ENCODE measurements at places on chromosomes 3 and 15.

GRCh38 chr3:42906070-42906847 is at the start of gene ZNF662:
TSS of gene ZNF662 (plus strand) at chr3:42906142. CDS start at chr3:42908115, 1,973 bp downstream.
- DNase-seq, result peak; percentile 67

DNA sequence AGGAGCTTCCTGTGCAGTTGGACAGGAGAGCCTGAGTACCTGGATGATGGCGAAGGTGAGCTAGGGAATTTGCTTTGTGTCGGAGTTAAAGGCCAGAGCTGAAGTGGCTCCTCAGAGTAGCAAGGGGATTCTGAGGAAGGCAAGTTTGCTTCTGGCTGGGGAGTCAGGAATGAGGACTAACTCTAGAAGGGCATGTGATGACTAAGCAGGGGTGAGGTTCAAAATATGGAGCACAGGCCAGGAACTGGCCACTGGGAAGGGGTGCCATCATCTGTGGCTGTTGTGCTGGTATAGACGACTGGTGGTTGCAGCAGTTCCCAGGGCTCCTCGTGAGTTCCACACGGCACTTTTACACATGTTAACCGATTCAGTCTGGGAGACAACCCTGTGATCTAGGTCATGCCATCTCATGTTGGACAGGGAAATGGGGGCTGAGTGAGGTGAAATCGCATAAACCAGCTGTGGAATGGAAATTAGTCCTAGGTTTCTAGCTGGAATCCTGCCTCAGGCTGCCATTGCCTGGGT is 100.8 kb downstream of the EEFSEC start:
- DNase-seq, result no peak

- DNase-seq, result no peak
Observed at GRCh38 chr3:69998759-69999139, 784 bp upstream of the SAMMSON start.

DNA sequence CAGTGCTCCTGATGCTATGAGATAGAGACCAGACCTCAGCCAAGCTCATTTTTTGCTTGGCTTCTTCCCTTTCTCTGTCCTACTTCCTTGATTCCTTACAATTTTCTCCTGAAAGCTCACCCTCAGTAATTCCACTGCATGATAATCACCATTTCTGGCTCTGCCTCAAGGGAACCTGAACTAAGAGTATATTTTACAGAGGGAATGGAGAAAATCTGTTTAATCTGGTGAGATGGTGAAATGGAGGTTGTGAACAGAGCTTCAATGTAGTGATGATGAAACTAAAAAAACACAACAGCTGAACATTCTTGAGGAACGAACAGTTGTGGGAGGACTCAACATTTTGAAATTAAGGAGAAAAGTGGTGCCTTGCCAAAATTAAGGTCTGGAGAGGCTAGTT is 16.3 kb downstream of the HHLA2 start:
- no peak for DNase-seq

GRCh38 chr3:140902791-140903190 is 38.8 kb upstream of the SLC25A36 start:
- no peak for DNase-seq

DNA sequence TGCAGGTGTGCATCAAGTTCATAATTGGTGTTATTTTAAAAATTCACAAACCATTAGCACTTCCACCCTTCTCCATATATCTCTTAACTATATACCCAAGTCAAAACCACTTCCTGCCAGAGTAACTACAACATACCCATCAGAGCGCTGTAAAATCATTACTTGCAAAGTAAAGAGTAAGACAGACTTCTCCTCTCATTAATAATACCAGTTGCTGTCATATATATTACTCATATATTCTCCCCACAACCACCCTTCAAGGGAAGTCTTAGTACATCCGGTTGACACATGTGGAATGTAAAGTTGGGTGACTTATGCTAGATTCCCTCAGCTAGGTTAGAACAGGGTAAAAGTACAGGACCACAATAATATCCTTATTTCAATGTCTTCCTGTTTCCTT is 5.6 kb downstream of the TERC start:
- no peak for DNase-seq

DNA sequence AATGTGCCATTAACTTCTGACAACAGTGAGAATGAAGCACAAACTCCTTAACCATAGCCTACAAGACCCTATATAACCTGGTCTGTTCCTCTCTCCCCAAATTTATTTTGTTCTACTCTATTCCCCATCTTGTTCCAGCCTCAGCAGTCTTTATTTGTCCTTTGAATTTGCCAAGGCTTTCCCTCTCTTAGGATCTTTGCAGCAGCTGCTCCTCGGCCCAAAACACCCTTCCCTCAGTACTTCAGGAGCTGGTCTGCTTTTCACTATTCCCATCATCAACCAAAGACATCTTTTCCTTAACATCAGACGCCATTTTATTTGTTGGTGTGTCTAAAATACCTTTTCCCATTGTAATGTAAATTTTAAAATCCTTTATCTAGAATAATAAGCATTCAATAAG is 10.2 kb downstream of the PRICKLE2 start:
- no peak for DNase-seq

- DNase-seq, result no peak
Observed at GRCh38 chr3:118932822-118933558, 101.7 kb downstream of the IGSF11 start.

GRCh38 chr3:119553823-119554415 is 5.5 kb downstream of the CD80 start:
- DNase-seq, result no peak

DNA sequence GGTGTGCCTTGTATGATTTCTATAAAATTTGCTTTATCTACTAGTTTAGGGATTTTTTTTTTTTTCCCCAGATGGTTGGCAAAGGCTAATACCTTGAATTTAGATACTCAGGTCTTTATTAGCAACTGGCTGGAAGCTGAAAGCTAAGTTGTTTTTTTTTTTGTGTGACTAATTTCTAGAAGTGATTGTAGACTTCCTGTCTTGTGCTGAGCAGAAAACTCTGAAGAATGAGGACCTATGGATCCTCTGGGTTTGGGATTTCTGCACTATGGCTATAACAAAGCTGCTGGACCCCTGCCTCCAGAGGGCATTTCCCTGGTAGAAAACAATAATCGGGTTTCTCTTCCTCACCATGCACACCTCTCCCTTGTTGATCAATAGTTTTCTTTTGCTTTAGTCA is 10.0 kb downstream of the ARIH2 start:
- DNase-seq, result no peak

Measured in suprapubic skin (tissue), 4 donors.